ENCODE measurements at places on chromosomes 12 and 14. TPM values are rescaled to one million over a fixed set of nuclear protein-coding genes. Genes with fewer than 3 reads are reported as not detected.

GRCh38 chr12:91910871-91911388 is 234.7 kb downstream of the BTG1 start:
- DNase-seq: no peak

Gene MIPOL1
- 2.0 TPM for polyA plus RNA-seq

- DNase-seq: peak; percentile 9
These were observed 79.3 kb upstream of the C12orf71 start for GRCh38 chr12:27161458-27162228.

DNA sequence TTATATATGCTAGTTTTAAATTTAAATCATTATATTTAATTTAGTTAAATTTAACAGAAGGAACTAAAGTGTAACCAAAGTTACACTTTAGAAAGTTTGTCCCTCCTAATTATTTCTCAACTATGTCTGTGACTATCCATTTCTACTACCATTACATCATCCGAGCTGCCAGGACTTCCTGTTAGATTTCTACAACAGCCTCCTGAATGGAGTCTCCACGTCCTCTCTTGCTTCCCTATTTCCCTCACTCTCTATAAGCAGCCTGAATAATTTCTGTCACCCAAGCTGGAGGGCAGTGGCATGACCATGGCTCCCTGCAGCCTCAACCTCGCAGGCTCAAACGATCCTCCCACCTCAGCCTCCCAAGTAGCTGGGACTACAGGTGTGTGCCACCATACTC is 84.1 kb downstream of the TTC7B start:
- no peak for DNase-seq

GRCh38 chr12:130992979-130993538 is 39.4 kb downstream of the ADGRD1 start:
- DNase-seq: no peak

GRCh38 chr12:106987846-106988245 is 900 bp upstream of the MTERF2 start:
- DNase-seq: no peak

Gene PITPNM2
- polyA plus RNA-seq: 4.4 TPM

Gene REC8
- polyA plus RNA-seq: 8.7 TPM

Gene IQSEC3
- polyA plus RNA-seq: not detected

Gene RND1
- polyA plus RNA-seq: 5.2 TPM

DNA sequence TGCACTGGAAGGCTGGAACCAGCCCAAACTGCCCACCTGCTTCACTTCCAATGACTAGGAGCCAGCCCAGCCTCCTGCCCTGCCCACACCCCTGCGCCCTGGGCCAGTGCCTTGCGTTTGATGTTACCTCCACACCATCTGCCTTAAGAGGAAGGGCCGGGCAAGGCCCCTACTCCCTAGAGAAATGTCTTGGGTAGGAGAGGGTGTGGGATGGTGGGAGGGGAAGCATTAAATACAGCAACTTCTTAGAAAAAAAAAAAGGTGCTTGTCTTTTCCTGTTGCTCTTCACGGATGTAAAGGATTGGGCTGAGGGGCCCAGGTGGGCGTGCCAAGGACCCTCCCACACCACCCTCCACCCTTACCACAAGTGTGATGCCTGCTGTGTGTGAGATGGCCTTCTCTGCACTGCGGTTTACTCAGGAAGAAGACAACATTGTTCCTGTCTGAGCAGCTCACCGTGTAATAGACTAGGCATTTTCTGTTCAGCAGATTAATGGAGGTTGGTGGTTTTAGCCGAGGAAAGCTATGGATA is 99.9 kb downstream of the NINJ2 start:
- no peak for DNase-seq

Gene BCDIN3D
- 1.8 TPM for polyA plus RNA-seq

GRCh38 chr12:130111965-130112496 is 50.2 kb upstream of the FZD10 start:
- DNase-seq: no peak

DNA sequence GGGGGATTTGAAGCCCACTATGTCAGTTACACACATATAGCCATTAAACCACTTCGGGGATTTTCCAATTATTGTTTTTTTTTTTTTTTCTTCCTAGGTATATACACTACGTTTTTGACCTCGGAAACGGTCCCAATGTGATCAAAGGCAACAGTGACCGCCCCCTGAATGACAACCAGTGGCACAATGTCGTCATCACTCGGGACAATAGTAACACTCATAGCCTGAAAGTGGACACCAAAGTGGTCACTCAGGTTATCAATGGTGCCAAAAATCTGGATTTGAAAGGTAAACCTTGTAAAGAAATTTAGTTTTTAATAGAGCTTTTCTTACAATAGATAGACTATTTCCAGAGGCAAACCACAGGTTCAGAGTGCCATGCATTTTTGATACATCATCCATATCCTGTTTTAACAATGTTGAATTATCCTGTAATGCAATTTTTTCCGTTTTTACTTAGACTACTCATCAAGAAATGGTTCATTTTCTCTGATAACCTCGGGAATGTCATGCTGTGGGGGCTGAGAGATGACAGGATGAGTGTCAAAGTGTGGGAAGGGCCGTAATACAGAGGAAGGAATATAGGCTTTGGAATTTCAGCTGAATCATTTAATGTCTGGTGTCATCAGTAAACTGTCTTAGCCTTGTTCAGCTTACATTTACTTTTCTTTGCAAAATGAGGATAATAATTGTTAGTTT is 797.1 kb downstream of the NRXN3 start:
- DNase-seq: peak; percentile 56

- DNase-seq: no peak
These were observed 76.3 kb upstream of the FUT8 start for GRCh38 chr14:65336191-65336591.

DNA sequence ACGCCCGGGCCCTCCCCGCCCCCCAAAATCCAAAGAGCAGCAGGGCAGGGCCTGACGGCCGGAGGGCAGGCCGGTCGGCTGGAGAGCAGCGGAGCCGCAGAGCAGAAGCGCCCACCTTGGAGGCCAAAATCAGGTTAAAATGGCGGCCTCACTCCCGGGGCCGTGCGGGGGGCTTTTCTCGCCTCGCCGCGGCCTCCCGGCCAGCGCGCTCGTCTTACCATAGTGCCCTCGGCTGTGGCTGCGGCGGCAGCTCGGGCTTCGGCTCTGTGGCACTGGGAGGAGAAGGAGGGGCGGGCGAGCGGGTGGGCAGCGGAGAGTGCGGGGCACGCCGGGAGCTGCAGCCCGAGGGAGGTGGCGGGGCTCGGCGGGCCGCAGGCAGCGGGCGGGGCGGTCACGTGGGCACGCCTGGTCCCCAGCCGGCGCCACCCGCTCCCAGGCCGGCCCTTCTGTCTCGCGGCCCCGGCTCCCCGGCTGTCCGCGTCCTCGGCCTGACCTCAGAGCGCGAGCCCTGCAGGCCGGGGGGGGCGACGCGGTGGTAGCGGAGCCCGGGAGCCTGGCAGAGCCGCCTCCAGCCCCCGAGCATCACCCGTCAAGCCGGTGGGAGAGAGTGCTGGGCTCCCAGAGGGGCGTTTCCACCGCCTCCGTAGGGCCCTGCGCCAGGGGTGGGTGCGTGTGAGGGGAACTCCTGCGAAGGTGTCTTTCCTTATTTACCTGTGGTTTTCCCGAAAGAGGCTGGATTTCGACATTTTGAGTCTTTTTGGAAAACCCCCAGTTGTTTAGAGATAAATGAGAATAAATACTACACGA is at the start of gene CFL2:
CFL2 (minus strand) TSS at position 274 of the 807 bp plus-strand sequence; CDS start at position 221, 53 bp downstream.
- peak; percentile 81 for DNase-seq

DNA sequence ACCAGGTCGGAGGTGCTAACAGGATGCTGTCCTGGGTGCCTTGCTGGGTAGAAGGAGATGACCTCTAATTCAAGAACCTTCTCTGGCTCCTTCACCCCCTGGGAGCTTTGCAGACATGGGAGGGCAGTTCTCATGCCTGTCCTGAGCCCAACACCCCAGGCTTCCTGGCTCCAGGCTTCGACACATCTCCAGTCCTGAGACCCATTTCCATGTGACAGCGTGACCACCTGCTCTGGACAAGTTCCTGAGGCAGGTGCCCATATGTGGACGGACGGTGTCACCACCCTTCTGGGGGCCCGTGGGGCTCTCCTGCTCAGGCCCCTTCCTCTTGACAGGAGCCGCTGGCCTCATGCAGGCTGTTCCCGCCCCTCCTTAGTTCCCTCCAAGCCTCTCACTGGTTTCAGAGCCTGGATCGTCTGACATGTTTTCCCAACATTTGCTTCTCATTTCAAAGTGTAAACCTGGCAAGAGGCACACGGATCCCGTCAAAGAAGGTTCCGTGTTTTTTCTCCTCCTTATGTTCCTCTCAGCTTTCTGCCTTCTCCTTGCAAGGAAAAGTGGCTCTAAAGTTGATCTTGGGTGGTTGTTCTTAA is 291.9 kb upstream of the RTL1 start:
- DNase-seq: no peak

GRCh38 chr14:99133636-99134515 is 138.1 kb downstream of the BCL11B start:
- no peak for DNase-seq

GRCh38 chr12:97951239-97951638 is 488.6 kb downstream of the RMST start:
- DNase-seq: no peak

Gene AACS
- 34.7 TPM for polyA plus RNA-seq

GRCh38 chr12:23083267-23083666 is 458.3 kb downstream of the ETNK1 start:
- DNase-seq: peak; percentile 64

Gene SCARB1
- polyA plus RNA-seq: 133 TPM

GRCh38 chr12:93429852-93430251 is 11.9 kb downstream of the UBE2N start:
- no peak for DNase-seq

DNA sequence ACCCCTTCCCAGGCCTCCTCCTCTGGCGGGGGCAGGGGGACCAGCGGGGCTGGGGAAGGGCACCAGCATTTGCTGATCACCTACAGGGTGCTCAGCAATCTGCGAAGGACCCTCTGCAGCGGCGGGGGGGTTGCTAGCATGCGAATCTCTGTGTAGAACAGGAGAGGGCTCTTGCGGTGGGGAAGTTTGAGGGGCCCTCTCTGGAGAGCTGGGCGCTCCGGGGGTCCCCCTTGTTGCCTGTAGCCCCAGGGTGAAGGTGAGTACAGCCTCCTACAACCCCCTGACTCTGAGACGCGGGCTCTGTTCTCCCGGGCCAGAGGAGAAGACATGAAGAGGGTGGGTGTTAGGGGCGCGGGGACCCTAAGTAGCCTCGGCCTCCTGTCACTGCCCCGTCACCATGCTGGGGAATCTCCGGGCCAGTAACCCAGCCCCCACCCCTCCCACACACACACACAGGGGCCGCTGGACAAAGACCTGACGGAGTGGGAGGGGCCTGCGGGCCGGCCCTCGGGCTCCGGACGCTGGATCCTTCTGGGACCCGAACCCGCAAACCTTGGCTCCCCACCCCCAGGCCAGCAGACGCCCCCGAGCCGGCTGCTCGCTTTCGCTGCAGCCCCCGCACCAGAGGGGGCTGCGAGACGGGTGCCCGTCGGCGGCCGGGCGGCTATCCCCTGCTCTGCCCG is 734 bp downstream of the FIGNL2 start:
- peak; percentile 35 for DNase-seq

GRCh38 chr14:29928117-29928640 is 532 bp upstream of the PRKD1 start:
- peak; percentile 4 for DNase-seq

GRCh38 chr12:56683-57346 is 9.8 kb upstream of the IQSEC3 start:
- DNase-seq: no peak

Gene RSRC2
- 11.3 TPM for polyA plus RNA-seq

- no peak for DNase-seq
These were observed 105.1 kb downstream of the SCARB1 start for GRCh38 chr12:124758266-124759220.

- DNase-seq: no peak
These were observed 272.4 kb upstream of the FOXG1 start for GRCh38 chr14:28494196-28494595.

DNA sequence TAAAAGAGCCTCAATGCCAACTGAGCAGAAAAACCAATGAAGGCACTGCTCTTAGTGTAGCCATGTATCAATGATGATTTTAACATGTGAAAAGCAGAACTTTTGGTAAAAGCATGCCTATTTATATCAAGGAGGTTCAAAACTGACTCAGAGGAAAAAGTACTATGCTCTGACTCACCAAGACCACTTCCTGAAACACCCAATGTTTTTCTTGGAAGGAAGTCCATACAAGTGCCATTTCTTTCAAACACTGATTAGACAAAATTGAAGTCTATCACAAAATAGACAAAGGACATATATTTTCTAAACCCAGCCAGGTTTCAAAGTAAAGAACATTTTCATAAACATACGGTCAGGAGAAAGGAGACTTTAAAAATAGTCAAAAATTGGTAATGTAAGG is 88.6 kb downstream of the EPS8 start:
- peak; percentile 93 for DNase-seq

DNA sequence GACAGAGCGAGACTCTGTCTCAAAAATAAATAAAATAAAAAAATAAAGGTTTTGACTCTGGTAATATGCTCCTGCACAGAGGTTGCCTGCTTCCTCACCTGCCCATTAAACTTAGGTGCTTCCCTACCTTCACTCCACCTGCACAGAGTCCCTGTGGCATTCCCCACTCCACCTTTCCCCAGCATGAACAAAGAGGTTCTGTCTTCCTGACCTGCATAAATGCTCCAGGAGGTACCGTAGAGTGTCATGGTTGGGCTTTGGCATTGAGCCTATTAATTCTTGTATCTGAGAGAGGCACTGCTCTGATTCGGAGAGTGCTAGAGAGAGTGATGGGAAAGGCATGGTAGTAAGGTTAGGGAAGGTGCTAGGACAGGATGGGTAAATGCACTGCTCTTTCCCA is 6.3 kb downstream of the ARHGAP9 start:
- no peak for DNase-seq

DNA sequence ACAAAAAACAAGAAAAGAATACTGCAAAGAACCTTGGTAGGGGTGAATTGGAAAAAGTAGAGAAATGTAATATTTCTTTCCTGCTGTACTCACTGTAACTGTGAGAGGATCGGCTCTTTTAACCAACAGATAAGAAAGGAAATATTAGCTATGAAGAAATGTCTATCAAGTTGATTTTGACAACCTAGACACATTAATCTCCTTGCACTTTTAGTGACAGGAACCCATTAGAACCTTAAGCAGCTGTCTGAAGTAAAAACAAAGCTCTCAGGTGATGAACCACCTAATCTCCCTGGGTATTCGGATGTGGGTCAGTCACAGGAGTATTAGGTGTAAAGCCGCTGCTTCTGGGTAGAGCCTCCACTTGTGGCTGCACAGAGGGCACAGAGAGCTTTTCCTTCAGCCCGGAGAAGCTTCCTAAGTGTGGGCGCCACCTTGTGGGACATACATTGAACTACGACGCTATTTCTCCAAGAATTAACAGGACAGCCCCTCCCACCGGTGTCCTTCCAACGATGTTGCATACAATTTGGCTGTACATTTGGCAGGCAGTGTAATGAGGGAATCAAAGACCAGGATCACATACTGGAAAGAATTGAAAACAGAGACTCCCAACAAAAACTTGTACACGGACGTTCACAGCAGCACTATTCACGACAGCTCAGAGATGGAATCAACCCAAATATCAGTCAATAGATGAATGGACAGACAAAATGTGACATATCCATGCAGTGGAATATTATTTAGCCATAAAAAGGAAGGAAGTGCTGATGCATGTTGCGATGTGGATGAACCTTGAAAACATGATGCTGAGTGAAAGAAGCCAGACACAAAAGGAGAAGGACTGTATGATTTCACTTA is 28.9 kb upstream of the MAPKAPK5 start:
- DNase-seq: peak; percentile 86

Gene LRIG3
- 43.8 TPM for polyA plus RNA-seq

Measured in endothelial cell of umbilical vein (primary cell).